ENCODE measurements at places on chromosomes 1 and 21.

DNA sequence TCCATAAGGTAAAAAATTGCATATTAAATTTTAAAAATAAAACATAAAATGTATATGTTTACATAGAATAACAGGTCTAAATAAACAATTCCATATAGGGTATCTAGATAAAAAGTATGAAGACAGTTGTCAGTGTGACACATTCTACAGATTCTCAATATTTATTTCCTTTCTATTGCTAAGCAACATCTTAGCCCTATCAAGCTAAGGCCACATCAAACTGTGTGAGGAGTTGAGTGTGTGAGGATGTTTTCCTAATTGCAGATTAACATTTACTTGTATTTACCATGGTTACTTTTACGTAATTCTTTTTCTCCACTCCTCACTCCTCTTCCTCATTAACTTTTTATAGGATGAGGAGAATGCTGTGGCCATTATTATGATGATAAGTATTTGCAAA lies 41.9 kb upstream of the MCOLN3 start:
- no peak for DNase-seq

- no peak for DNase-seq
Observed at GRCh38 chr1:230599926-230600656, 42.2 kb upstream of the COG2 start.

GRCh38 chr1:32122151-32122550 lies 14.3 kb downstream of the KPNA6 start:
- DNase-seq = no peak

GRCh38 chr1:118992868-118993699 lies 4.9 kb upstream of the TBX15 start:
- no peak for DNase-seq

DNA sequence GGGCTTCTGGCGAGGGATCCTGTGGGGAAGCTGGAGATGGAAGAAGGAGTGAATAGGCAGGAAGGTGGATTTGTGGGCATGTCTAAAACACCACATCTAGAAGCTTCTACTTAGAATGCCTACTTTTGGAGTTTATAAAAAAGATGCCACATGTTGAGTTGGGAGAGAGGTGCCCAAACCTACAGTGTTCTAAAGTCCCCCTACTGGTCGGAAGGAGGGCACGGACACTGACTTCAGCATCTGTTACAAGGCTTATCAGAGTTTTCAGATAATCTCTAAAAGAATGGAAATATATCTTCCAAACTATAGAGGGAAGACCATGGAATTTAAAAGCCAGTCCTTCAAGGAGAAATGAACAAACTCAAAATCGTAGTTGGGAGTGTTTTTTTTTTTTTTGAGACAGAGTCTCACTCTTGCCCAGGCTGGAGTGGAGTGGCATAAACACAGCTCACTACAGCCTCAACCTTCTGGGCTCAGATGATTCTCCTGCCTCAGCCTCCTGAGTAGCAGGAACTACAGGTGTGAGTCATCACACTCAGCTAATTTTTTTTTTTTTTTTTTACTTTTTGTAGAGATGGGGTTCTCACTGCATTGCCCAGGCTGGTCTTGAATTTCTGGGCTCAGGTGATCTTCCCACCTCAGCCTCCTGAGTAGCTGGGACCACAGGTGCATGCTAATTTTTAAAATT lies 14.8 kb downstream of the IBA57 start:
- no peak for DNase-seq

GRCh38 chr1:151013518-151013917 lies 5.3 kb downstream of the PRUNE1 start:
- peak; percentile 52 for DNase-seq

DNA sequence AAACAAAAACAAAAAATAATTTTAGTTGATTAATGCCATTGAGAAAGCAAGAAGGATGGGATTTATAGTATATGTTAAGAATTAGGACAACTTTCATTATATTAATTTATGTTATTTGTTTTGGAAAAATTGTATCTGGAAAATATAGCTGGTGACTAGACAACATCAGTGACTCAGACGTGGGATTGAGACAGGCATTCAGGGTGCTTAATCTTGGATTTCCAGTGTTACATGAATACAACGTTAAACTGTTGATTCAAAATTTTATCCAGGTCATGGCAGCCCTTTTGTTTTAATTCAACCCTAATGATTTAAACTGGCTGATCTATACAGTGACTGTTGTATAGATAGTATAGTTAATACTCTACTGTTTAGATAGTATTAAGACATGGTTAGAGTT lies 827.1 kb upstream of the B3GALT2 start:
- no peak for DNase-seq

GRCh38 chr1:6911974-6912373 lies 126.7 kb downstream of the CAMTA1 start:
- no peak for DNase-seq

GRCh38 chr1:43648876-43649477 lies 972 bp upstream of the KDM4A start:
- no peak for DNase-seq

DNA sequence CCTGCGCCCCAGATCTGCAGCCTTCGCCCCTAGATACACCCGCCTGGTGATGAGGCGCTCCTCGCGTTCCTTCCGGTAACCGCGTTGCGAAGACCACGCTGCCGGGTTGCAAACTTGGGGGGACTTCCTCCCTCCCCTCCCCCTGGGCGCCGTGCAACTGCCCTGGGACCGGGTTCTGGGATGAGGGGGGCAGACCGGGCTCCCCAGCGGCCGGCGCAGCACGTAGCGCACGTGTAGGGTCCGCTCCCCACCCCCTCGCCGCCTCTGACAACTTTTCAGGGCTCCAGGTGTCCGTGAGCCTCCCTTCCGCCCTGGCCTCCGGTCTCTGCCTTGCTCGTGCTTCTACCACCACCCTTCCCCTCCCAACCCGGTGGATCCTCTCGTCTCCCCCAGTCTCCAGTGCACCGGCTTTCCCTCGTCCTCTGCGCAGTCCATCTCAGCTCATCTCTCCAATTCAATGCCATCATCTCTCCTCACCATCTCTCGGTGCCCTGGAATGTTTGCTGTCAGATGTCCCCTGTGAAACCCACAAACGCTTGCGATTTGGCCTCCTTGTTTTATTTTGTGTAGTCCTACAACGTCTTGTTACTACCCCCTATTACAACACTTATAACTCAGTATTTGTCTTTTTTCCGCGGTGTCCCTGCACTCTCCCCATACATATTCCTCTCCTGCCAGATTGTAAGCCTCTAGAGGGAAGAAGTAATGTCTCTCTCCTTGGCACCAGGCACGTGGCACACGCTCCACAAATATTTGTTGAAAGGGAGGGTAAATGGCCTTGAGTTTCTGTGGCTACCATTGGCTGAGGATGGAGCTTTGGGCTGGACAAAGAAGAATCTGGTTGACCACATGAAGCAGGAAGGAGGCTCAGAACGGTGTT lies 782 bp downstream of the PCAT6 start:
- no peak for DNase-seq

Measured in NCI-H2171 (cell line).